SK-N-DZ (cell line): ENCODE measurements at places on chromosomes 16 and 17.
A peak's percentile ranks its signal among the peaks of the same experiment; 100 is the strongest.

DNA sequence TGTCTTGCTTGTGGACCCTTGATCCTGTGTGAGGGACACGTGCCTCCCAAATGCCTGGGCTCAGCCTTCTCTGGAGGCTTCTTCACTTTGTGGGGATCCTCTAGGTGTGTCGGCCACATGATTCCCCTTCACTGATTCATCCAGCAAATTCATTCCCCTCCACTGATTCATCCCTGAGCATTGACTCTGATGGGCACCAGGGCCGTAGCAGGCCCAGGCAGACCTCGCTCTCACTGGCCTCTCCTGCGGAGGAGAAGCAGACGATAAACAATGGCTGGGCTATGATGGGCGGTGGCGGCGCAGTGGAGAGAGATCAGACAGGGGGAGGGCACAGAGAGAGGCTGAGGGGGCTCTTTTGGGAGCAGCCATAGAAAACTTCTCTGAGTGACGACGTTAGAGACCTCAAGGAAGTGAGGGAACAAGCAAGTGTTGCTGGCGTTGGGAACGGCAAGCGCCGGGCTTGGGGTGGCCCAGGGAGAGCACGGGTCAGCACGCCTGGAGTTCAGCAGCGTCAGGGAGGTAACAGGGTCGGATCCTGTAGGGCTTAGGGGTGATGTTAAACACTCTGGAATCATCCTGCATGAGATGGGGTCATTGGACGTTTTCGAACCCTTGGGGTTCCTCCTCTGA lies 17.5 kb upstream of the RPTOR start:
- DNase-seq: no peak

- DNase-seq: peak; percentile 62
Measured at GRCh38 chr16:7097518-7097917, 235.1 kb upstream of the RBFOX1 start.

- DNase-seq: no peak
Measured at GRCh38 chr16:70766176-70766575, 34.8 kb downstream of the VAC14 start.

- DNase-seq: no peak
Measured at GRCh38 chr17:79071161-79071740, 3.4 kb upstream of the ENGASE start.

GRCh38 chr16:10067406-10067805 lies 114.8 kb downstream of the GRIN2A start:
- no peak for DNase-seq

- DNase-seq: peak; percentile 69
Measured at GRCh38 chr16:49856672-49857330, 889 bp upstream of the ZNF423 start.

DNA sequence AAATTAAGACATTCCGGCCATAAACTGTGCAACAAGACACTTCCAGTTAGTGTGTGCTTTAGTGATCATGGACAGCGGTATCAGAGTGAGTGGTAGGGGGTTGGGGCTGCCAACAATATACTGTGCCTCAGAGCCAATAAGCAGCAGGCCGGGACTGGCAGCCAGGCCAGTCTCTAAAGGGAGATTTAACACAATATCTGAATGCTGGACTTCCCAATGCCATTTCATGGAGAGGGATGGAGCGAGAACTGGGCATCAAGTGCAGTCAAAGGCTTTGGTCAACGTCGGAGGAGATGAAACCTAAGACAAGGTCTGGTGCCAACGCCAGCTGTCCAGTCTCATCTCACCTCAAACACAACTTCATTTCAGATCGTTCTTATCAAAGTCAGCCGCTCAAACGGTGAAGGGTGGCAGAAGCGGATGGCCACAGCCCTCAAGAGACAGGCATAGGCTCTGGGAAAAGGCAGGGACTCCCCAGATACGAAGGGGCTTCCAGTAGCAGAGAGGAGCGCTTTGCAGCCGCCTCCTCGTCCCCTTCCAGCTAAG lies 935 bp downstream of the USP32 start:
- DNase-seq: peak; percentile 41

- no peak for DNase-seq
Measured at GRCh38 chr17:49578414-49578813, 2.7 kb downstream of the NXPH3 start.

DNA sequence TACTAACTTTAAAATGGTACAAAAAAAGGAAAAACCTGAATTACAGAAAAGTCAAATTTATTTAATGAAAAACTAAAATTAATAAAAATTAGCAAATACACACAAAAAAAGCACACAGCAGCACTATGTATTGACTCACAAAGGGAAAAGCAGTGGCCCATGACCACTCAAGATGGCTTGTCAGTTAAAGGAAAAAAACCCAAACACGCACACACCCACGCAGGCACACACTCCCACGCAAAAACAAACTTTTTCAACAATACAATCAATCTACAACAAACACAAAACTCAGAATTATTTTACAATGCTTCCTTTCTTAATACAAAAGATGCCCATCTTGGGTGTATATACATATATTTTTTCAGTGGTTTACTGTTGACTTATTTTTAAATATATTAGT lies 24.2 kb downstream of the SIAH1 start:
- DNase-seq: no peak

GRCh38 chr17:57939797-57940196 lies 15.4 kb downstream of the CUEDC1 start:
- no peak for DNase-seq

GRCh38 chr16:31168848-31169247 lies 11.1 kb upstream of the FUS start:
- DNase-seq: no peak

- no peak for DNase-seq
Measured at GRCh38 chr17:59375857-59376256, 44.4 kb downstream of the YPEL2 start.

- no peak for DNase-seq
Measured at GRCh38 chr16:51143196-51143977, 7.7 kb downstream of the SALL1 start.

- DNase-seq: no peak
Measured at GRCh38 chr17:64340557-64340956, 50.1 kb downstream of the PECAM1 start.

DNA sequence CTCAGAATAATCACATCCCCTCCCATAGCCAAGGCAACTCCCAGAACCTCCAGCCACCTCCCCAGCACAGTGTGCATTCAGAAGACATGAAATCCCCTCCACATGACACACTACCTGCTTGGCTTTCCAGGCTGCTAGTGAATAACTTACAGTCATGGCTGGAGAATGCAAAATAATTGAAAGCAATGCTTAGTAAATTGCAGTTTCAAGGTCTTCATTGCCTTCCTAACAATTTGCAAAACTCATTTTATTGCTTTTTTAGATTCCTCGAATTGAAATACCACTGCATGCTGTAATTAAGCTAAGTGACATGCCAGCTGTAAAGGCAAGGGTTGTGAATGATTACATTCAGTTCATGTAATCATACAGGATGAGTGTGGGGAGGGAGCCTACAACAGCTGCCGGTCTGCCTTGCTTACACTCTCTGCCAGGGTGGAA lies 29.0 kb upstream of the HOXB13 start:
- no peak for DNase-seq

GRCh38 chr17:51165680-51166197 lies 472 bp upstream of the NME2 start:
- no peak for DNase-seq

DNA sequence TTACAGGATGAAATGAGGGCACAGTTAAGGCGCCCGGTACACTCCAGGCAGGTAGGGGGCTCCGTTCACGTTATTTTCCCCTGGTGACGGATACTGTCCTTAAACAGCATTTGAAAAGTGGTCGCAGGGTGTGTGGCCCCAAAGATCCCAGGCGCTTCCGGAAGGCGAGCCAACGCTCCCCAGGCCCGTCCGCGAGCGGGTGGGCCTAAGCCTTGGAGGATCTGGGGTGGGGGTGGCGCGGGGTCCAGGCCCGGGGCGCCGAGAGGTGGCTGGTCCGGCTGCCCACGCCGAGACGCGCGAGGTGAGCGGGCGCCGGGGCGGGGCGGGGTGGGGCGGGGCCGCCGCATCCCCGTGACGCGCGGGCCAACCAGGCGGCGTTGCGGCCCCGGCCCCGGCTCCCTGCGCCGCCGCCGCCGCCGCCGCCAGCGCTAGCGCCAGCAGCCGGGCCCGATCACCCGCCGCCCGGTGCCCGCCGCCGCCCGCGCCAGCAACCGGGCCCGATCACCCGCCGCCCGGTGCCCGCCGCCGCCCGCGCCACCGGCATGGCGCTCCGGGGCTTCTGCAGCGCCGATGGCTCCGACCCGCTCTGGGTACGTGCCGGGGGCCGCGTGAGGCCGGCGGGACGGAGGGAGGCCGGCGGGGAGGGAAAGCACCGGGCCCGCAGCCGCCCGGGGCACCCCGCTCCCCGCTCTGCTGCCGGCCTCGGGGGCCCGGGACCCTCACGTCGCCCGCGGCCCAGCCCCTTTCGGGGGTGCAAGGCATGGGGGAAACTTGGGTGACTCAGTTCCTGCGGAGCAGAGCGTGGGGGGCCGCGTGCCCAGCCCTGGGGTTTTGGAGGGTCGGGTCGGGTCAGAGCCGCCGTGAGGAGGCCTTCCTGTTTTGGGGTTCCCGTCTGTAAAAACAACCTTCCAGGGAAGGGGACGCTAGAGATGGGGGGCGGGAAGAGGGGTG lies at the start of gene ABCC1:
Gene ABCC1, plus strand, starts transcription at position 407 of the 951 bp plus-strand sequence. Its CDS starts 136 bp downstream, at position 543.
- peak; percentile 42 for DNase-seq

- DNase-seq: no peak
Measured at GRCh38 chr16:74465851-74466685, 44.8 kb upstream of the CLEC18B start.

DNA sequence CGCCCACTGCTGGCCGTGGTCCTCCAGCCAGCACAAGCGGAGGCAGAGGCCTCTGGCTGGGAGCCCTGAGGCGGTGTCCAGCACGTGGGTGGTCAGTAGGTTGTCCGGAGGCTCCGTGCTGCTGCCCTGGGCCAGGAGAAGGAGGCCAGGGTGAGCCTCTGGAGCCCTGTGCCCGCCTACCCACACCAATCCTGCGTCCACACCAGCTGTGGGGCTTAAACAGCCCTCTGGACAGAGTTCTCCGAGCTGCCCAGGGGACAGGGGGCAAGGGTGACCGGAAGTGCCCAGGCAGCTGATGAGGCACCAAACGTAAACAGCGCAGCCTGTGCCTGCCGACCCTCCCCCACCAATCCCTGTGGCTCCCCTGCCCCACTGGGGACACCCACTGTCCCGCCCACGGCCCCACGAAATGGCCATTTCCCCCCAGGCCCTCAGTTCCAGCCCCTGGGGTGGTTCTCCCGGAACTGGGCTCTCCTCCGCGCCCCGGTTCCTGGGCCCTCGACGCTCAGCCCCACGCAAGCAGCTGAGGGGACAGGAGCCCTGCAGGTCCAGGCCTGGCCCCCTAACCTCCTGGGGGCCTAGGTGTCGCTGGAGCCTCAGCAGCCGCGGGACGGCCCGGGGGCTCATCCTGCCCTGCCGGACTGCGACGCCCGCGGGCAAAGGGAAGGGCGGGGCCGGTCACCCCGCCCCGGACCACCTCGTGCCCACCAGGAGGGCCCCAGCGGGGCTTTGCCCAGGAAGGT lies 27.9 kb upstream of the DBNDD1 start:
- DNase-seq: peak; percentile 39

- no peak for DNase-seq
Measured at GRCh38 chr17:57281887-57282286, 25.6 kb downstream of the MSI2 start.

GRCh38 chr16:66618588-66619375 lies 14.3 kb downstream of the CMTM3 start:
- no peak for DNase-seq

DNA sequence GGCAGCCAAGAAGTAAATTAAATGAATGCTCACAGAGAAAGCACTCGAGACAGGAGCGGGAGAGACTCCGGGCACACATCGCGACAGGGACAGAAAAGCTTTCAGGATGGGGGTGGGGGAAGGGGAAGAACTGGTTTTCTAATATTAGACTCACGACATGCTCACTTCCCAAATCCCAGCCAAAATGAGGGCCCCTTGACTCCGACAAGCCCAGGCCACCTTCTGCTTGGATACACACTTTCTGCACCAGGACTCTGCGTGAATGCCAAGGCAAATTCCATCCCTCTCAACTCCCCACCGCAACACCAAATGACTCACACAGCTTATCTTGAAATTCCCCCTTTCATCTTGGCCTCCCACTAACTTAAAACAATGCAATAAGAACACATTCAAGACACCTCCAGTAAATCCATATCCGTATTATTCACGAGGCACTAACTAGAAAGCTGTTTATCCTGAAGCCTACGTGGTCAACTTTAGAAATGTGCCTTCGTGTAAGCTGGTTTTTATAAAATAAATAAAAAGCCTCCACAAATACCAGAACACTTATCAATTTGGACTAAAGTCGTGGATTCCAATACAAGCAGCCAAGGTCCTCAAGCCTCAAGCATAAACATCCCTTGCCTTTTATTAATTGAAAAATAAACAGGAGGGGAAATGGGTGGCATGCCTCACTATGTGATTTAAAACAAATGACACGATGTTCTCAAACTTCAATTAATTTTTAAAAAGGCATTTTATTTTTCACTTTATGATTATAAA lies 46.1 kb downstream of the NXN start:
- DNase-seq: no peak
